T-helper 2 cell treated with Interferon-gamma antibody and Interleukin-4, amounts not matched to agents 100 ng/mL and 5 ng/mL, for 36 hours (primary cell): ENCODE measurements at places on chromosomes 2 and 18. TPM values are rescaled to one million over a fixed set of nuclear protein-coding genes. Genes with fewer than 3 reads are reported as not detected.

Gene DYNAP
- total RNA-seq, result not detected in 2 replicates

Gene SERPINB10
- not detected in 2 replicates for total RNA-seq

Gene RUFY4
- 1.1 and 1.3 TPM in 2 replicates for total RNA-seq

Gene MARCHF4
- not detected in 2 replicates for total RNA-seq
